ENCODE measurements at places on chromosomes 5 and 9.

DNA sequence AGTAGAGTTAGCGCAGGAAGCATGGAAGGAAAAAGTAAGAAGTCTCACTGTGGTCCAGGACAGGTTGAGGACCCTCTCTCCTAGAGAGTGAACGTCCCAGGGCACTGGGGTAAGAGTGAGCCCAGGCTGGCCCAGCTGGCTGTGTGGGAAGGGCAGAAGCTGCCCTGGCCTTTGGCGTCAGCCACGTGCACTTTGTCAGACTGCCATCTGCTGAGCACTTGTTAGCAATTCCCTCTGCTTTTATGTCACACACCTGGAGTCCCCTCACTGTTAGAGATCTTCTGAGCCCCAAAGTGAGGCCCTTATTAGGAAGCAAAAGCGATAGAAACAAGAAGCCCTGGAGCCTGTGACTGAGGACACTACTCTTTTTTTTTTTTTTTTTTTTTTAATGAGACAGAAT, 79.1 kb downstream of the UGCG start:
- peak; percentile 80 for DNase-seq

- DNase-seq = no peak
Measured at GRCh38 chr5:54993318-54993717, 7.9 kb upstream of the ESM1 start.

GRCh38 chr5:28927559-28928326, 1889.4 kb upstream of the CDH9 start:
- no peak for DNase-seq

GRCh38 chr5:100828071-100828897, 74.8 kb downstream of the ST8SIA4 start:
- DNase-seq = no peak

DNA sequence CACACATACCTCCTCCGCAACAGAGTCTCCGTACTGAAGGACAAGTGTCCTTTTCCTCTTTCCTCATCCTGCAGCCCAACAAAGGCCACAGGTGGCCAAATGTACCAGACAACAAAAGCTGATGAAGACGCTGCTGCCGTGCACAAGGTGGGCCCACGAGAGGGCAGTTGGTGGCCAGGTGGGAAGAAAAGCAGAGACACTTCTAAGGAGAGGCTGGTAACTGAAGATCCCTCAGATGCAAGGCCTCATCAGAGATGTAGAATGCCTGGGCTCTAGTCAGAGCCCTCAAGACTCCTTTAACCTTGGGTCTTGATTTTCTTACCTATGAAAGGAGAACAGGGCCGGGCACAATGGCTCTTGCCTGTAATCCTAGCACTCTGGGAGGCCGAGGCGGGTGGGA, 75.7 kb downstream of the NRG2 start:
- DNase-seq = no peak

GRCh38 chr9:3648266-3648665, 122.5 kb upstream of the RFX3 start:
- DNase-seq = no peak

- DNase-seq = no peak
Measured at GRCh38 chr5:81268521-81269196, 32.7 kb upstream of the ZCCHC9 start.

DNA sequence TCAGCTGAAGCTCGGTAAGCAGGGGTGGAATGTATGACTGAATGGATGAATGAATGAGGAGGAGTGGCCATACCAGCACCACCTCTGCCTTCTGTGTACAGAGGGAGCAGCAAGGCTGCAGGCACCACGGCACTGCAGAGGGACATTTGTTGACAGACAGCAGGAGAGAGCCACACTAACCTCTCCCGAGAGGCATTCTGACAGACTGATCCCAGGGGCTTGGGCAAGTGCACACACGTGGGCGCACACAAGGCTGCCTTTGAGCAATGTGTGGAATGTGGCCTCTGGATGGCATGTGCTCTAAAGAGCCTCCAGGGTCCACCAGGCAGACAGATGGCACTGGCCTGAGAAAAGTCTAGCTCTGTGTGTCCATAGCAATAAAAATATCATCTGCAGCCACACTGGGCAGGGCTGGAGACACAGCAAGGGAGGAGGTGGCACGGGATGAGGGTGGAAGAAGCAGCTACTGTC, 111.8 kb downstream of the ACTL7B start:
- peak; percentile 51 for DNase-seq

DNA sequence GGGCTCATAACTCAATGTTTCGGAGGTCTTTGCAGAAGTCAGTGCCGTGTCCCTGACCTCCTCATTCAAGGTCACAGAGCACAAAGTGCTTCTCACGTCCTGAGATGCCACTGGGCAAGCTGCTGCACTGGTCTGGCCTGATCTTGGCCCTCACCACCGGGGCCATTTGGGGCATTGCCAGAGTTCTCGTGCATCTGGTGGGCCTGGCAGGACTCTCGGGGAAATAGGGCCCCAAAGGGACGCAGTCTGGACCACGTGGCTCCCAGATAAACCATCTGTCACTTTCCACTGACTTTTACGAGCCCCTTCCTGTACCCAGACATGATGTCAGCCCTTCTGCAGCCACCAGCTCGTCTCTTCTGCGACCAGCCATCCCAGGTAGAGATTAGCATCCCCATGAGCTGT, 54.8 kb downstream of the HRH2 start:
- peak; percentile 12 for DNase-seq

DNA sequence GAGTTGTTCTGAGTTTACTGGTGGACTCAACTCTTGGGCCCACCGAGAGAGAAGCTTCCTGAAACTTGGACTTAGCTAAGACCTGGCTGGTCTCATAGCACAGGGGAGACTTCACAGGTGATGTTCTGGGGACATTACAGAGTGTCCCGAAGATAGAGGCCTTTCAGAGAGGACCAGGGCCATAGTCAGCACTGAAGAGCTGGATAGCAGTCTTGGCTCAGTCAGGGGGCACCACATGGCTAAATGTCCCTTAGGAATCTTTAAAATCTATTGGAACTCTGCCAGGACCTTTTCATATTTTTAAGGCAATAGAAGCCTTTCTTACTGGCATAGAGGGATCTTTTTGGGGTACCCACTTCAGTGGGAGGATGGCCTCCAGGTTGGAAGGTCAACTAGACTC, 59.8 kb upstream of the CPLX2 start:
- no peak for DNase-seq

DNA sequence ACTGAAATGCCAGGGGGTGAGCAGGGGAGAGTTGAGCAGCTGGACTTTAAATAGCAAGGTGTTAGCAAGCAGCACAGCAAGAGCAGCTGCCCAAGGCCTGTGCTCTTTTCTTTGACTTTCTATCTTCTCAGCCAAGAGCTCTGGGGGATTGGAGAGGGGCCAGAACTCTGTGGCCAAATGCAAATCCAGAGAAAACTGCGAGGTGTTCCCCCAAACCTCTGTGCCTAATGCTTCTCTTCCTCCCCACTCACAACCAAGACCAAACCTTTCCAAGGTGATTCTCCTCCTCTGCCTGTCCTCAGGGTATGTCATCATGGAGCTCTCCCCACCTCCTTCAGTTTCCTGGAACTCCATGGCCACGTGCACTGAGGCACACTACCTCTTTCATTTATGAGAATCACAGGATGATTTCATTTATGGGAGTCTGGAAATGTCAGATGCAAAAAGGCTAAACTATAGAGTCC, 118.7 kb upstream of the WWC1 start:
- no peak for DNase-seq

GRCh38 chr9:20683351-20684034, 566 bp upstream of the FOCAD start:
- no peak for DNase-seq

- DNase-seq = no peak
Measured at GRCh38 chr5:53424686-53425615, 55.5 kb upstream of the FST start.

- DNase-seq = no peak
Measured at GRCh38 chr5:24555229-24555628, 89.5 kb downstream of the CDH10 start.

DNA sequence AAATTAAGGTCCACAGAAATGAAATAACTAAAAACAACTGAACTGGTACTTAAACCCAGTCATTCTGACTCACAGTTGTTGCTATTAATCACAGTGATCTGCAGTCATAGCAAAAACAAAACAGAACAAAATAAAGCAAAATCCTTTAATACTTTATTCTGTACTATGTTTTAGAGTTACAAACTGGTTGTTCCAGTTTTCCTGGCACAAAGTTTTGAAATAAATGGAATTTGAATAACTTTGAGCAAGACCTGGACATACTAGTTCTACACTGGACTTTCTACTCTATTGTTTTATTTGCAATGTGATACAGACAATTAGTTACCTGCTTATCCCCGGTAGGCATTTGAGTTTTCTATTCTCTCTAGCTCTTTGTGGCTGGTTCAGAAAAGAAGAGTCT, 147.9 kb downstream of the DMRT2 start:
- DNase-seq = no peak

DNA sequence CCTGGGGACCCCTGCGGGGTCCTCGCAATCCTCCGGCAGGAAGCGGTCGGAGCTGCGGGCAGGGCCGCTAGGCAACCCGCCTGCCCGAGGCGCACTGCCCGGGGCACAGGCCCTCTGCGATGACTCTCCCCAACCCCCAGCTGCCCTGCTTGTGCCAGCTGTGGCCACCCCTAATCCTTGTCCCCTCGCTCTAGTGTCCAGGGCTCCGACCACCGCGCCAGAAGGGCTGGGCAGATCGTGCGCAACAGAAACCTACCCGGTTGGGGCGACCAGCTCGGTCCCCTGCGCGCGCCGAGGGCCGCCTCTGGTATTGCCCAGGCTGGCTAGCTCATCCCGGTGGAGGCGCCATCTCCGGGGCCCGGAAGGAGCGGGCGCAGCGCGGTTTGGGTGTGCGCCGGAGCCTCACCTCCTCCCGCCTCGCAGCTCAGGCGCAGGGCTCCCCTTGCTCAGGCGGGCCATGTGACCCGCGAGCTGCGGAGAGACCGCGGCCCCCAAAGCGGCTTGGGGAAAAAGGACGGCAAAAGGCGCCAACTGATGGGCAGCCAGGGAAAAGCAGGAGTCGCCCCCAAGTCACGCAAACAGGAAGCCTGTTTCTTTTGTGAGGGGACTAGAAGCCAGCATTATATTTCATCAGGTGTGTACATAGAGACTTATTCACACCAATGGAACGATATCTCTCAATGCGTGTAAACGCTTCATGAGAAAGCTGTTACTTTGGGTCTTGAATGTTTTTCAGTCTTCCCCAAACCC, 46.8 kb upstream of the RNF20 start:
- peak; percentile 67 for DNase-seq

GRCh38 chr9:79988126-79988525, 416.4 kb downstream of the TLE4 start:
- no peak for DNase-seq

DNA sequence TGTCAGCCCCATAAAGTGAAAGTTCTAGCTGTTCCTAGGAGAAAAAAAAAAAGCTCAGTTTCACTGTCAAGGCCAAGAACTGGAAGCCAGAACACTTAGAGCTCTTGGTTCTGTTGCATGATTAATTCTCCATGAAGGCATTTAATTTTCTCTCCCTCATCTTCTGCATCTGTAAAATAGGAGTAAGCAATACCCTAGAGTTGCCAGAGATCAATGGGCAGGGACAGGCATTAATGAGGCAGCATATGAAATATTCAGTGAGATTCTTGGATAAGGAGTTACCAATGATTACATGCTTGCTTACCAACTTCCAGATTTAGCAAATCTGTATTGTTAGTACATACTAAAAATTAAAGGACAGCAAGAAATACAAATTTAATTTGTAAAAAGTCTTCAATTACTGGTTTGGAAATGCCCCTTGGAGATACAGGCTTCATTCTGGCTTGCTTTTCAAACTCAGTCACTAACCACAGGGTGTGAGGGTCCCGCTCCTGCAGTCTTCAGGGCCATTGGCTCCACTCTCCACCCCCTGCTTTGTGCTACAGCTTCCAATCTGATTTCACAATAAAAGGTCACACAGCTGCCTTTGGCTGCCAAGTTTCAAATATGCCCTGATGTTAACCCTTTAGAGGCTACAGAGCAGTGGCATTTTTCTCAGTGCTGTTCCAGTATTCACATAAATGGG, 624.6 kb downstream of the BNC2 start:
- DNase-seq = no peak

DNA sequence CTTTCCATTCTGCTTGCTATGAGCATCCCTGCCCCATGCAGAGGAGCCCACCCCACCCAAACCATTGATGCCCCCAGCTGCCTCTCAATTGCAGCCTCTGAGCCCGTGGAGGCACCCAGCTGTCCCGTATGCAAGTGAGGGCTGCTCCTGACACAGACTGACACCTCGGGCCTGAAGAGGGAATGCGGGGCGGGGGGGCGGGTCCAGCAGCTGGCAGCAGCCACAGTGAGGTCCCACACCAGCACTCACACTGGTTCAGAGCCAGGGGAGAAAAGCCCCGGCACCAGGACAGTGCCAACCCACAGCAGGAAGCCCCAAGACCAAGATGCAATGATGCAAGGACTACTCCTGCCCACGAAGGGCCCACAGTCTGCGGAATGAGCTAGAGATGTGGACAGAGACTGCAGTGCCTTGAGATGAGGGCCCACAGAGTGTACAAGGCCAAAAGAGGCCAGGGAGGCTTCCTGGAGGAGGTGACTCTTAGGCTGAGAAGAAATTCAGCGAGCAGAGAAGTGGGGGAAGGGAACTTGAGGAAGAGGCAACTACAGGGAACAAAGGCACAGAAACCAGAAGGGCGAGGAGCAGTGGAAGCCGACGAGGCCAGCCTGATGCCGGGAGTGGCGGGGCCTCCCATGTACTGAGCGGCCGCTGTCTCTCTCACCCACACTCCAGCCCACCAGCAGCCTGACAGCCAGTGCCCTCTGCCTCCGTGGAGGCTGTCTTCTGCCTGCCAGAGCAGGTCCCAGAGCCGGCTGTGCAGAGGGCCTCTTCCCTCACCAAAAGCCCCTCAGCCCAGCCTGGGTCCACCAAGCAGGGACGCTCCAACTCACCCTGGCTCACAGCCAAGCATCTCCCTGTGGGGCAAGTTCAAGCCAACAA, 9.2 kb downstream of the EEIG1 start:
- DNase-seq = no peak

DNA sequence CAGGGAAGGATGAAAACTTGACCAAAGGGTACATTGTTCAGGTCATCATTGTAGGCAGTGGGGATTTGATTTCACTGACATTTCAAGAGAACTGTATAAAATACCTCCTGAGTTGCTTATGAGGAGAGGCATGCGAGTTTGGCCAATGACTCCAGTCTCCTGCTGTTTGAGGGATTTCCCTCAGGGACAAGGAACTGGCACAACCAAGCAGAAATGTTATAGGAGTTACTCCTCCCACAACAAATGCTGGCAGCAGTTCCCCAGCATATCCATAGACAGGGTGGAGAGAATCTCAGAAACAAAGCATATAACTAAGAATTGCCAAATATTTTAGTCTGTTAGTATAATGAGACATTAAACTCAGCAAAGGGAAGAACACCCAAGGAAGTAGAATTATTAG, 47.2 kb upstream of the FBXL7 start:
- DNase-seq = no peak

- no peak for DNase-seq
Measured at GRCh38 chr9:115855458-115856133, 298.0 kb upstream of the PAPPA start.

DNA sequence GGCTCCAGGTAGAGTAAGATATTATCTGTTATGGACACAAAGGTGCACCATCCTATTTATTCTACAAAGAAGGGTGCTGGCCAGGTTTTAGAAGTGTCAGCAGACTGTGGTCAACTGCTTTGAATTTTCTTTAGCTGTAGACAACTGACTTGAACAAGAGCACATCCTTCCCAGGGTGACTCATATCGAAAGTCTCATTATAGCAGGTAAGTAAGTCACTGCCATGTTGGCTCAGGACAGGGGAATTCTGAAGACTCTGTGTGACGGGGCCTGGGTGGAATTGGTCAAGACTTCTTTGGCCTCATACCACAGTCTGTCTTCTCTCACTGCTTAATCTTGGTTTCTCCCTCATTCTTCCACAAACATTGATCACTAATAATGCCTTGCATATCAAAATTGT, 214.5 kb upstream of the CDH9 start:
- DNase-seq = no peak

GRCh38 chr5:6712142-6712576, 1.1 kb upstream of the TENT4A start:
- DNase-seq = peak; percentile 65

Data from WERI-Rb-1 (cell line).